Esophagus squamous epithelium (tissue), 5 donors: ENCODE measurements at places on chromosomes 7 and 10.

DNA sequence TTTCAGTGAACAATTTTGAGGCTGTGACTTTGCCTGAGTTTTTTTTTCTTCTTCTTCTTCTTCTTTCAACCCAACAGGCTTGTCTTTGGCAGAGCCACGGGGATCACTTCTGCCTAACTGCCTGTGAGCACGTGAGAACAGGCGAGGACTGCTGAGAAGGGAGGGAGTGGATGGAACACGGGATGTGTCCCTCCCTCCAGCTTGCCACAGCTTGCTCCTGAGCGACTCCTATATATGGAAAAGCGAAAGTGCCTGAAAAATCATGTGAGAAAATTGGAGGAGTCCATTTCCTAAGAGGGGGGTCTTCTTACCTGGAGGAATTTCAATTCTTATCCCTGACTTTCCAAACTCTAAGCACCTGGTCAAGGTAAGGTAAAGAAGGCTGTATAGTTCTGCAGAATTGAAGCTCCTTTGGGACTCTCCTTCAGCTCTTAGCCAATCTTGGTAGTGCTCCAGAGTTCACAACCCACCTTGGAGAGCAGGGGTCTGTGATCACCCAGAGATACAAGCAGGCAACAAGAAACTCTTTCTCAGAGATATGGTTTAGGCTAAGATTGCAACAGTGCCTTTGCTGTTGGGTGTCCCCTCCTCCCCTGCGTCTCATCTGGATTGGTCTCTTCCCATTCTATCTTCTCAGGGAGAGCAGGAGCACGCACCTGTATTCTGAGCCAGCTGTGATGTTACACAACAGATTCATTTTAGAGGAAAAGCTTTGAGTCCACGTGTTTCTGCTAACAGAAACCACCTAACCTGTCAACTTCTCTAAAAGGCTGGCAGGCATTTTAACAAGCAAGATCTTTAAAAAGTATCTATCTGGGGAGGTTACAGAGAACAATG lies at the start of gene MAT1A:
MAT1A (minus strand) TSS at position 208 of the 837 bp plus-strand sequence. CDS start 235 bp downstream, outside the sequence.
- DNase-seq: no peak

- no peak for DNase-seq
These were observed 236.3 kb upstream of the HABP2 start for GRCh38 chr10:113316506-113316905.

DNA sequence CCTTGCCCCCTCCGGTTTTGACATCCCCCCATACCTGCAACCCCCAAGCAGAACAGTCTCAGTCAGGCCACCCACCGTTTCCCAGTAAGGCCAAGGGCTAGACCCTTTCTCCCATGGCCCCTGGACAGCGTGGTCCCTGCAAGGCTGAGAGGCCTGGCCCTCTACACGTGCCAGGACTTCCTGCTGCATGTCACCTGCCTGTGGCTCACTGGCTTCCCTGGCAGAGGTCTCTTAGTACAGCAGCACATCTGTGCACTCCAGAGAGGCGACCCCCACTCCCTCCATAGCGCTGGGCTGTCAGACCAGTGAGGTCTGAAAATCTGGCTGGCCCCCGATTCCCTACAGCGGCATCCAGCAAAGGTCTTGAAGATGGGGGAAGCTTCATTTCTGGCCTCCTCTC lies 26.4 kb upstream of the JAKMIP3 start:
- no peak for DNase-seq

GRCh38 chr7:114530057-114530611 lies 115.5 kb downstream of the FOXP2 start:
- no peak for DNase-seq

GRCh38 chr7:148819697-148820360 lies 64.3 kb downstream of the EZH2 start:
- DNase-seq: no peak

GRCh38 chr10:95373660-95374059 lies 82.9 kb upstream of the PDLIM1 start:
- DNase-seq: no peak

- DNase-seq: no peak
These were observed 13.7 kb downstream of the PHTF2 start for GRCh38 chr7:77812290-77812685.

DNA sequence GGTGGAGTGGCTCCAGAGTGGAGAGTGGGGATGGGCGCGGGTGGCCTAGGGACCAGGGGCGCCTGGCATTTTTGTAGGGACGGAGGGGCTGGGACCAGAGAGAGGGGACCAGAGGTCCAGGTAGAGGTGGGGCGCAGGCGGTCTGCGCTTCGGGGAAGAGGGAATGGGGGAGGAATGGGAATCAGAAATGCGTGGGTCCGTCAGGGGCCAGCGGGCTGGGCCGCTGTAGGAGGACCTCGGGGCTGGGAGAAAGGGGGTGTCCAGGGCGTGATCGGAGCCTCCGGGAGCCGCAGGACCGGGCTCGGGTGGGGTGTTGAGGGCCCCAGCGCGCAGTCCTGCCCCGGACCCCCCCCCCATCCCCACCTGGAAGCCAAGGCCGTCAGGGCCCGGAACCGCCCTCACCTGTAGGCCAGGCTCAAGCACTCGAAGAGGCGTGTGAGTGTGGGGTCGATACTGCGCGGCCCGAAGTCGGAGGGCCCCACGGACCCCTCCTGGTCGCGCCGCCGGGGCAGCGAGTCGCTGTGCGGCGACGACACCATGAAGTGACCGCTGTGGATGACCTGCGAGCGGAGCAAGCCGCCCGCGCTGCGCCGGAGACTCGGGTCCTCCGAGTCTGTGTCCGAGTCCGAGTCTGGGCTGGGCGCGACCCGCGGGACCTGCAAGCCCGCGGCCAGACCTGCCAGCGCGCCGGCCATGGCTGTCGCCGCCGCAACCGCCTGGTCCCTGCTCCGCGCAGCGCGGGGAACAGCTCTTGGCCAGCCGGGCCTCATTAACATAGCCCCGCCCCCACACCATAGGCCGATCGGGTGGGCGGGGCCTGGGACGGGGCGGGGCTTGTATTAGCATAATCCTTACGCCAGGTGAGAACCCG lies at the start of gene MLXIPL:
MLXIPL (minus strand) TSS at position 725 of the 871 bp plus-strand sequence; CDS start at position 695, 30 bp downstream.
- DNase-seq: no peak

DNA sequence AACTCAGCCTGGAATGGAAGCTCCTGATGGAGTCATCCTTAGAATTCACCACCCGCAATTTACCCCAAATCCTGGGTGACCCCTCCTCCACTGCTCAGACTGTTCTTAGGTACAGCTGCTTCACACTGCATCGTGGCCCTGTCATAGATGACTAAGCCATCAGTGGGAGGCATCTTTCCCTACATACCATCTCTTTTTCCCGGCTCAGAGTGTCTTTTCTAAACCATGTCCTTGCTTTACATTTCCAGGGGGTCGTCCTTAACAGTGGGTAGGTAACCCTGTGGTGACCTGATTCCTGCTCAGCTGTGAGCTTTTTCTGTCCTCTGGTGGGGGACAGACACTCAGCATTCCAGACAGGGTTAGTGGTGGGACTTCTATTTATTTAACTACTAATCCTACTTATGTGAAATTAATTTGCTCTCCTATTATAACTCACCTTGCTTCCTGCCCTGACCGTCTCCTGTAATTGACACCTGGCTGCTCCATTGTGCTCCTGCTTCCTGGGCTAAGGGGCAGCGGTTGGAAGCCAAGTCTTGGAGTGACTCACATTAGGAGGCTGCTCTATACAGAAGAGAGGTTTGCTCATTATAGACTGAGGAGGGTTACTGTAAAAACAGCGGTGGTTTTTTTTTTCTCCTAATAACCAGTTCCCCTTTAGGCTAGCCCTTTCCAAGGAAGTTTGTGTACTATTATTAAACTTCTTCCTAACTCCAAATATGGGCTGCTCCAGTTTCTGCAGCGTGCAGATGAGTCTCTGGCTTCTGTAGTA lies 40.6 kb downstream of the PYROXD2 start:
- no peak for DNase-seq

DNA sequence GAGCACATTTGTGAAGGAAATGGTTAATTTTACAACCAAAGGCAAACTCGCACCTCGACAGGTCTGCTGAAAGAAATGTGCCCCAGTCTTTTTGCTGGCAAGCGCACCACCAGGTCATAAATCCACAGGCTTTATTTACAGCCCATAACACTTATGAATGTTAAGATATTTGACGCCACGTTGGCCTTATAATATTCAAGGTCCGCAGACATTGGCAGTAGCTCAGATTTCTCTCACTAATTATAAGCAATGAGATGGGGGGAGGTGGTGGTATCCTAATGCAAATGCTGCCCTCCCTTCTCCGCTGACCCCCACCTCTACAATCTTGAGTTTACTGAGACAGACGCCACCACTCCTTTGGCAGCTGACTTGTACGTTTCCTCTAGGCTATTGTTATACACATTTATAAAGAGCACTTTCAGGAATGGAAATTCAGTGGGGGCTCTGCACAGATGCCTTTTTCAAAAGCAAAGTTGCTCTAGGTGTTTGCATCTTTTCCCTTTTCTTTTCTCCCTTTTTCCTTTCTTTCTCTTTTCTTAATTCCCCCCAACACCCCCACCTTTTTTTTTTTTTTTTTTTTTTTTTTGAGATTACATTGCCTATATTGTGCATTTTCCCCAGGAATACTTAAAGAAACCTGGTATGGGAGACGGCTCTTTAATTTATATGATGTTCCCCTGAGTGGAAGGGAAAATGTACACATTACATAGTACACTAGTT lies 6.7 kb downstream of the TCF7L2 start:
- DNase-seq: no peak

DNA sequence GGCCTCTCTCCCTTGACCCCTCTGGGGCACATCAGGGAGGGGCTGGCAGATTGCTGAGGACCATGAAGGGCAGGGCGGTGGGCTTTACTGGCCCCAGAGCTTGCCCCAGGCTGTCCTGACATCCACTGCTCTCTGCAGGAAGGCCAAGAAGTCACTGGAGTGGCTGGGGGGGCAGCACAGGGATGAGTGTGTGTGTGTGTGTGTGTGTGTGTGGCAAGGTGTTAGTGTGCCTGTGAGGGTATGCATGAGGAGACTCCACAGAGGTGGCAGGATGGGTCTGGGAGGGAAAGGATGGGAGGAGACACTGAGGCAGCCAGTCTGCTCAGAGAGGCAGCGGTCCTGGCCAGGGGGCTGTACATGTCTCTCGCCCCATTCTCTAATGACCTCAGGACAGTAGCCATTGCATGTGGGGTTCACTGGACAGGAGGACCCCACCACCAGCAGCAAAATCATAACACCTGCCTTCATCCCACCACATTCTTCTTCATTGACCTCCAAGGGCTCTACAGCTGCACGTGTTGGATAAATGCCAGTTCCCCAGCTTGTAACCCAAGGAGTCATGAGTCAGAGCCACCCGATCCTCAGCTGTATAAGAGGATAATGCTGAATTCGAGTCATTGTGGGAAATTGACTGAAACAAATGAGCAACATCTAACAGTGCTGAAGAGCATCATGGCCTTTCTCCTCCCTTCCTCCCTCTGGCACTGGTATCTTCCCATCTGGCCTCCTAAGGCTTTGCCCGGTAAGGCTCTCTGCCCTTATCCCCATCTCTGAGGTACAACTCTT lies 720.5 kb downstream of the GRID1 start:
- DNase-seq: no peak

DNA sequence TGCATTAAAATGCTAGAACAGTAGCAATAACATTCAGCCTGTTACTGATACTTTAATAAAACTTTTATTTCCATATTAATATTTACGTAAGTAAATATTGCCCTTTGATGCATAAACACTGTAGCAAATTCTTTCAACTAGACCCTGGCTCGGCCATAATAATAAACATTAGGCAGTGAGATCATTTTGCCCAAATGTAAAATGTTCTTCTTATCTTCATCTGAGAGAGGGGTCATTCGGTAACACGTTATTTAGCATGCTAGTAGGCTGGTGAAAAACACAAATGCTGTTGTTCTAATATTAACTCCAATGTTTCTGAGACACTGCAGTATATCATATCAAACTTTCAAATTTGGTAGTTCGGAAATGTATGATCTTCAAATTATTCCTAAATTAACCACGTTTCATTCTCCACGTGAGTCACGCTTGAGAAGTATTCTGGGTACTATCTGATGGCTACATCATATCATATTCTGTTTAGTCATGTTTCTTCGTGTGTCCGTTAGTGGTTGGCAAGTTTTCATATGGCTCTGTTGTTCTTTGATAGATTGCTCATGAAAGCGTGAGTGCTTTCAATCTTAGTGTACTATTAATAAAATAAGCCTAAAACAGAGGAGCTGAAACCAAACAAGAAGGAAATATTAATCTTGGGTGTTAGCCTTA lies 145.8 kb downstream of the NSUN6 start:
- no peak for DNase-seq

- no peak for DNase-seq
These were observed 95.1 kb upstream of the FZD1 start for GRCh38 chr7:91168871-91169829.

GRCh38 chr10:58576751-58577436 lies 64.2 kb downstream of the BICC1 start:
- no peak for DNase-seq

DNA sequence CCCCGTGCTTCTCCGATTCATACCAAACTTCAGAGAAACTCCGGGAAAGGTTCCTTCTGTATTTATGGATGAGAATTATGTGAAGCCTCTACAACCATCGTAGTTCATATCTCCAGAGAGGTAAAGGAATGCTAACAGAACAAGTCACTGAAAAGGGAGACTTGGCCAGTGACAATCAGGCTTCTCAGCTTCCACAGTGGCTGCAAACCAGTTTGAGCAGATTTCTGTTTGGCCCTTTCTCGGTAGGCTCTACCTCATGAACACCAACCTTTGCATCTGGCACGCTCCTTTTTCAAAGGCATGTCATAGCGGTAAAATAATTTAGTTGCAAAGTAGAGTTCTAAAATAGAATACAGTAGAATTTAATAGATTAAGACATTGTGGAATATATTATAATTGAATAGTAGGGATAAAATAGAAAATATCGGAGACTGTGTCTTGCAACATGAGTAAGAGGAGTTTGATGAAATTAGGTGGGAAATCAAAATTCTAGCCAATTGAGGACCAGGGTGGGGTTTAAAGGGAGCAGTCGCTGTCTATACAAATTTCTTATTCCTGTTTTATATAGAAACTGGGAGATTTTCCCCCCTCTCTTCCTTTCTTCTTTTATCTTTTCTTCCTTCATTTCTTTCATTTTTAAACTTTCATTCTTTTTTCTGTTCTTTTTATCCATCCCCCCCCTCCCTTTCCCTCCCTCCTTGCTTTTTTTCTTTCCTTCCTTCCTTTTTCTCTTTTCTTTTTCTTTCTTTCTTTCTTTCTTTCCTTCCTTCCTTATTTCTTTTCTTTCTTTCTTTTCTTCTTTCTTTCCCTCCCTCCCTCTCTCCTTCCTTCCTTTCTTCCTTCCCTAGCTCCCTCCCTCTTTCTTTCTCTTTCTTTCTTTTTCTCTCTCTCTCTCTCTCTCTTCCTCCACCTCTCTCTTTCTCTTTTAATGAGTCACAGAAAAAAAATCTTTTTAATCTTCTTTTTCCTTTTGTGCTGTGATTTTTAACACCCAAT lies 161.5 kb upstream of the KLF6 start:
- no peak for DNase-seq
